Left renal cortex interstitium (tissue), 4 donors: ENCODE measurements at places on chromosomes 12 and 14.

DNA sequence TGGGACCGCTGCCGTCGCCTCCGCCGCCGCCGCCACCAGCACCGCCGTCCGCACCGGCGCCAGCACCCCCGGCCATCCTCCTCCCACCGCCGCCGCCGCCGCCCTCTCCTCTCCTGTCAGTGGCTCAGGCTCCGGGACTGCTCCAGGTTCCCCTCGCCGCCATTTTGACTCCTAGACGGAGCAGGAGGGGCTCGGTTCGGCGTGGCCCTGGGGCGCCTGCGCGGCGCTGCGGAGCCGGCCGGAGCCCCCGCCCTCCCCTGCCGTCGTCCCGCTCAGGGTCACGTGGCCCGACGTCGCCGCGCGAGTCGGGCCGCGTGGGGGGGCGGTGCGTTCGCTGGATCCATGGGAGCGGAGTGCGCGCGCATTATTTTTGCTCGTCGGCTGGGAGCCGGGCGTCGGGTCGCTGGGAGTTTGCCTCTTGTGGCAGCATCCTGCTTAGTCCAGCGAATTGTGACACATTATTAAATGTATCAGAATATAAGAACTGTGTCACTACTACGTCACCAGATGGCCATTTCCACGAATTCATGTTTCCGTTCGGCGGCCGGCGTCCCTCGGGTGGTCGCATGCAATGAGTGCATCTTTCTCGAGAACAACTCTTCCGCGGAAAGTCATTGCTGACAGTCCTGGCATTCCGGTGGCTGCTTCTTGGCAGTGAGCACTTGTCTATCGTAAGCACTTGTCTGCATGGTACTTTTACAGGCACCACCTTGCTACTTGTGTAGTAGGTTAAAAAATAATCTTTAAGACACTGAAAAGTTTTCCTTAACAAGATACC lies at the start of gene BTBD7:
BTBD7 (minus strand) TSS at position 184 of the 778 bp plus-strand sequence. CDS start 36,985 bp downstream, outside the sequence.
- peak; percentile 87 for DNase-seq

GRCh38 chr12:9650151-9650576 lies 19.3 kb upstream of the CLEC2D start:
- DNase-seq: no peak

DNA sequence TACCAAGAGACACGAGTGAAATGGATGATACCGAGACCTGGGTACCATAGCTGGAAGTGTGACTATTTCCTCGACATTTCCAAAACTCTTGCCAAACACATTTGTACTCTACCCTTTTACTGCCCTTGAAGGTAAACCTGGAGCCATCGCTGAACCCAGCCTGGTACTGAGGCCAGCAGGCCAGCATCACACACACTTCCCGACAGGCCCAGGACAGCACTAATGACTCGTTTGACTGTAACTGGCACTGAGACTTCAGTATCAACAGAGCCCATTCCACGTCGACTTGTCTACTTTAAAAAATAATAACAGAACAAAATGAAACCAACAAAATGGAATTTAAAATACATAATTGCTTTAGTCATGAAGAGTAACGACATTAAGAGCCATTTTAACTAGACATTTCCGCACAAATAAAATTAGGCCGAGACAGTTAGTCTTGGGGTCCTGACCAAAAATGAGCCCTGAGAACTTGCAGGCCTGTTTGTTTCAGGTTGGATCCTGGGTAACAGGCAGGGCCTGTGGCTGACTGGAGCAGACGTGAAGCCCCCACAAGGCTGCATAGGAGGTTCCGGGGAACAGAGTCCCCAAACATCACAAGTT lies 94.3 kb downstream of the RIMBP2 start:
- no peak for DNase-seq

DNA sequence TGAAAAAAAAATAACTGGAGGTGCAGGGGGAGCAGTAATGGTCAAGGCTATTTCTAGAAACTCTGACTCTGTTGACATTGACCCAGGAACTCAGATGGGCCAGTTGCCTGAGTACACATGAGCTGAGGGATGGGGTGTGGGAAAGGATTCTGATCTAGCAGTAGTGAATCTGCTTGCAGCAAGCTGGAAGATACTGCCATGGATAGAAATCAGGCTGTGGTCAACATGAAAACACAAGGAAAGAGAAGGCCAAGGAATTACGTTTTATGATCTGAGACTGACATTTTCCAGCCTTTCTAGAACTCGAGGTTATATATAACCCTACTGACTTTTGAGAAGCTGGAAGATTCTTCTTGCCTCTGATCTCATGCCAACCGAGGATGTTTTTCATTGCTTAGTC lies 90.0 kb downstream of the ANO6 start:
- peak; percentile 29 for DNase-seq

- DNase-seq: no peak
Measured at GRCh38 chr12:47816403-47817271, 3.1 kb downstream of the HDAC7 start.

GRCh38 chr14:65035049-65035448 lies 48.4 kb downstream of the FNTB start:
- no peak for DNase-seq

GRCh38 chr14:90498198-90498597 lies 101.4 kb downstream of the CALM1 start:
- DNase-seq: no peak

DNA sequence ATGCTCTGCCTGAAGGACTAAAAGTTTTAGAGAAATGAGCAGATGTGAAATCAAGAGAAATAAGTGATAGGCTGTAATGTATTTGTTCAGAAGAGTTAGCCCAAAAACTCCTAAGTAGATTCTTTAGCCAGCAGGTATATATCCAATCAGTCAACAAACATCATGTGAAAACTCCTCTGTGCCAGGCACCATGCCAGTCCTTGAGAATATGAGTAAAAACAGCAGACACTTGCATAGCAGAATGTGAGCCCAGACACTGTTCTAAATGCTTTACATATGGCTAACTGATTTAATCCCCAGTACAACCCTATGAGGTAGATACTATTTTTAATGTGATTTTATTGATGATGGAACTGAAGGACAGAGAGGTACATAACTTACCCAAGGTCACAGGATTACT lies 329.8 kb downstream of the PAWR start:
- DNase-seq: no peak

GRCh38 chr12:71107936-71108335 lies 49.9 kb downstream of the TSPAN8 start:
- DNase-seq: no peak
